Stimulated activated naive CD4-positive, alpha-beta T cell treated with Interleukin-2 at 50 U/mL for 16 hours (primary cell): ENCODE measurements at places on chromosomes 5 and 9.

GRCh38 chr5:81936750-81937149, 35.1 kb upstream of the ATG10 start:
- no peak for DNase-seq

DNA sequence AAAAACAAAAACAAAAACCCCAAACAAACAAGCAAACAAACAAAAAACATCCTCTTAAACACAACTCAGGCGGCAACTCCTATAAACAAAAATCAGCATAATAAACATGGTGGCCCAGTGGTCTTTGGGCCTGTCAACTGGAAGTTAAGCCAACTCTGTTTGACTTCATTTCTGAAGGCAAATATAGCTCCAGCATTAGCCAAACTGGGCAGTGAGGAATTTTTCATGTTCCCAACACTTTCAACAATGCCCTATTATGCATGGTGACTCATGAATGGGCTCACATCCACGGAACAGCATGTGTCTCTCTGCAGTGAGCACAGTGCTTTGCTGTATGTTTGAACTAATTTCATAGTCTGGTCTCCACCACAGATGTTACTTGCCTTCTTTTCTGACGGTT, 143.9 kb upstream of the STC2 start:
- no peak for DNase-seq

GRCh38 chr9:137175345-137175961, 3.6 kb upstream of the TMEM210 start:
- no peak for DNase-seq

DNA sequence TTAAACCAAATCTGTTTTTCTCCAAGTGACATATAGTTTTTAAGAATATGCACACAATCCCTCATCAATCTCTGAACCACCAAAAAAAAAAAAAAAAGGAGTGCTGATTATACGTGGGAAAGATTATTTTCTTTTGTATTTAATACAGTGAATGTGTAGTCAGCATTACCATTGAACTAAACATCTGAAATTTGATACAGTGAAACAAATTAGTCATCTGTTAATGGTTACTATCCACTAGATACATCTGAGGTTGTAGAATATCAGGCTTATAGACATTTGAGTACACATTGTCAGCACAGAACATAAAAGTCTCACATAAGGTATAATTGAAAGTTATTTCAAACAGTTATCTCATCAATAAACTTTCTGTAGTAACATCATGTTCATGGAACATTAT, 87.0 kb downstream of the SLF1 start:
- DNase-seq: no peak

- DNase-seq: no peak
Observed at GRCh38 chr9:132408521-132408920, 1.5 kb upstream of the CFAP77 start.

GRCh38 chr9:24793787-24794186, 248.1 kb upstream of the IZUMO3 start:
- no peak for DNase-seq

DNA sequence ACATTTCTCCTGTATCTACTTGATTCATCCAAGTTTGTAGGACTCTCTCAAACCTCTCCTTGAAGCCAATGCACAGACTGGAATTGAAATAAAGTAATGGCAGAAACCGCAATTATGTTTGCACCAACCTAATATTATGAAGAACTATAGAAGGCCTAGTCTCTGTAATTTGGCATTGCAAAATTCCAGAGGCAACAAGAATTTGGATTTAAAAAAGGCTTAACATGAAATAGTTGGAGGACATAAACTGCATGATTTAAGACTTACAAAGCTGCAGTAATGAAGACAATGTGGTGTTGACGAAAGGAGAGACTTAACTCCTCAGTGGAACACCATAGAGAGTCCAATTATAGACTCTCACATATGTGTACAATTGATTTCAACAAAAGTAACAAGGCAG, 117.8 kb upstream of the MINAR2 start:
- no peak for DNase-seq
